ENCODE measurements at places on chromosomes 5 and 9.

DNA sequence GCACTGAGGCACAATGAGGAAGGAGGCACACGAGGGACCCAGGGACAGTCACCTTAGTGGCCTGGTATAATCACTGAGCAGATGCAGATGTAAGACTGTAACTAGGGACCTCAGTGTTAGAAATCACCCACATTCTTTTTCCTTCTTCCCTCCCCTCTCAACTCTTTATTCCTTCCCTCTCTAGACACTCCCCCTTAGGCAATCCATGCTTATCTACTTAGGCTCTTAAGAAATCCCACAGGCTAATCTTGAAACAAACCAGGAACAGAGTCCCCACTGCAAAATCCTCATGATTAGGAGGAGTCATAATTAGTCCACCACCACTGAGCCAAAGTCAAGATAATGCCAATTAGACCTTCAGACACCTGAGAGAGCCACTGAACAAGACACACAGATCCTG, 84.7 kb downstream of the ELAVL2 start:
- DNase-seq = no peak

GRCh38 chr9:70412832-70413463, 1.5 kb downstream of the KLF9 start:
- DNase-seq = no peak

GRCh38 chr9:20603524-20604268, 18.6 kb downstream of the MLLT3 start:
- DNase-seq = no peak

GRCh38 chr5:99019254-99019653, 90.4 kb upstream of the CHD1 start:
- DNase-seq = no peak

DNA sequence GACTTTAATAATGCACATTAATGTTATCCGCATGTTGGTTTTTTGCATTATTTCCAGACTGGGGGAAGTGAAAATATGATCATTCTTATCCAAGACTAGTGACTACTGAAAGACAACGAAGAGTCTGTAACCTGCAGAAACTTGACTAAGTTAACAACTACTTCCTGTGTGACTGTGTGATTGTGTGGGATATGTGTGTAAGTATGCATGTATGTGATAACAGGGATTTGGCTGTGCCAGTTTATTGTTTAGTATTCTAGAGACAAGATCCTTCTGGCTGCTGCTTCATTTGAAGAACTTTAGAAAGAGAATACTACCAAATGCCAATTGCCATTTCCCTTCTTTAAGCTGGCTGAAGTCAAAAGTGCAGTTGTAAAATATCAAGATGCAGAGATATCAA, 375.7 kb upstream of the PRR16 start:
- no peak for DNase-seq

DNA sequence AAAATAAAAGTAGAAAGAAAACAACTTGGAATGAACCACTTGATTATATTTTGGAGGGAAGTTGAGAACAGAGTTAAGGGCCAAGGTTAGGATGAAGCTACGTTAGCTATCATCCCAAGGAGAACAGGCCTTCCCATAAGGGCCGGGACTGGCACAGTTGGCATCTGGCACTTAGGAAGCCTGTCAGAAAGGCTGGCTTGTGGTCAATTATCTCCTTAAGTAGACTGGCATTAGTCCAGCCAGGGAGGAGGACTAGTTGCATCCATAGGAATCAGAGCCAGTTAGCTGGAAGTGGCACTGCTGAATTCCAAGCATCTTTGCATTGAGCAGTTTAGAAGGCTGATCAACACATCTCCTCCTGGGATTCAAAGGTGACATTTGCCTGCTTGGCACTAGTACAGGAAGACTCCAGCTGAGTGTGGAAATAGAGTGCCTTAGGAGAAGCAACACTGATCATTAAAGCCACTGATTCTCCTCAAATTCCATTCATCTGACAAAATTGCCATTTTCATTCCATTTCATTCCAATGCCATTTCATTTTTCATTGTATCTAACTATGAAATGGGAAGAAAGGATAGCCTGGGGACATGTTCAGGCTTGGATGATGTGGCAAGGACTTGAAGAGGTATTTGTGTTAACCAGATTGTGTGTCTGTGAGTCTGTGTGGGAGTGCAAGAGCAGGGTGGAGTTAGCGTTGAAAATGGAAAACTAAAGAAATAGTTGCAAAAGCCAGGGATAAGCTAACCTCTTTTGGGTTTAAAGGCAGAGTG, 5.5 kb downstream of the FOXB2 start:
- no peak for DNase-seq

All from activated CD4-positive, CD25-positive, alpha-beta regulatory T cell treated with anti-CD3 and anti-CD28 coated beads, Interleukin-2, amount 50 U/mL, for 16 hours (primary cell).